ENCODE measurements at places on chromosomes 6 and 20.

DNA sequence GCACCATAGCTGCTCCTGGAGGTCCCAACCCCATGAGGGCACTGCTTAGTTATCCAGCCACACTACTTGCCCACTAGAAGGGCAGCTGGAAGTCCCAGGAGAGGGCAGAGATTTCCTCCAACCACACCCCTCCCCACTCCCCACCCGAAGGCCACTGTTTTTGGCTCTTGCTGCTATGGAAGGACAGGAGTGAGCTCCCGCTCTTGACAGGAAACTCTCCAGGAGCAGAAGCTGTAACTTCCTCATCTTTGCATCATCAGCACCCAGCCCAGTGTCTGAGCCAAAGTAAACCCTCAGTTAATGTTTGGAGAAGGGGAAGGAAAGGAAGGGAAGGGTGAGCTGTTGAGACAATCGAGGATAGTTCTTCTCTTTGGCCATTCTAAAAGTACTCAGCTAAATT is 120.7 kb downstream of the MTFR2 start:
- DNase-seq = no peak

DNA sequence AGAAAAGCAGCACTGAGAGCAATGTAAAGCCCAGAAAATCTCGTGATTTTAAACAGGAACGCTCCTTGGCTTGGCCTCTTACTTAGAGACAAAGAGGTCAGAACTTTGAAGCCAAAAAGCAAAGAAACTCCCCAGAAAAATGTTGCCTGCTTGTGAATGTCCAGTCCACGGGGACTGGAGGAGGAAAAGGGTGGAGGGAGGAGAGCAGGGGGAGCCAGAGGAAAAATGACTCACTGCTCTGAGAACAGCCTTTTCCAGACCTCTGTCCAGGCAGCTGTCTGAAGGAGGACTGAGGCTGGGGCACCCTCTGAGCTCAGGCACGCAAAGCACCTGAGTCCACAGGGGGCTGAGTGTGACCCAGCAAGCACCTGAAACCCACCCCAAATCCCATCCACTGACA is 64.7 kb downstream of the TRAM2 start:
- DNase-seq = no peak

DNA sequence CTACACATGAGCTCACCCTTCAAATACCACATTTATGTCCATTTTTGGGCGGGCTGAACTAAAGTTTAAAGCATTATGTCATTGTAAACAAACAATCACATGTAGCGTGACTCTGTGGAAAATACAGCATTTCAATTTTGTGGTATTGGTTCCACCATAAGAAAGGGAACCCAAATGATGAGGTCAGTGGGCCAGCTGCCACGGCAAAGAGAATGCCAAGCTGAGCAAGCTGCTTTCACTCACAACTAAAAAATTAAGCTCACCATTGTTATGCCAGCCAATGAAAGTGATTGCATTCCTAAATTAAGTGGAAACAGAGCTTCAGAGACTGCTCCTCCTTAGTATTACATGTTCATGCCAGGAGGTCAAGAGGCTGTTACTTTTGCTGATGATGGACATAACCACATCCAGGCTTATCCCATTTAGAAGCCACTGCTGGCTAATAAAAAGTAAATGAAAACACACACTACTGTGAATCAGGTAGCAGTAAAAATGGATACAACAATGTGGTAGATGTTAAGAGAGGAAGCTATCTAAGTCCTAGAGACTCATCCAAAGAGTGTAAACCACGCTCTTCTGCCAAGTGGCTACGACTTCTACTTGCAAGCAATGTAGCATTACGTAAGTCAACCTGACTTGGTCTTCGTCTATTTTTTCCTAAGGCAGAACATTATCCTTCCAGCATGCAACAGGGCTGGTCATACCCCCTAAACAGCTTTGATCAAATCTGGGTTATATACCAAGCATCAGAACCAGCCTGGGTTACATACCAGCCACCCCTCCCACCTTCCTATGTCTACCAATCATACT is 164.8 kb downstream of the BACH2 start:
- no peak for DNase-seq

- DNase-seq = no peak
Measured at GRCh38 chr6:134432036-134432435, 114.1 kb upstream of the SGK1 start.

- DNase-seq = no peak
Measured at GRCh38 chr6:45253453-45253852, 74.7 kb upstream of the RUNX2 start.

GRCh38 chr20:13396826-13397225 is 175.8 kb downstream of the ISM1 start:
- no peak for DNase-seq

- no peak for DNase-seq
Measured at GRCh38 chr6:34176261-34177031, 30.6 kb upstream of the GRM4 start.

DNA sequence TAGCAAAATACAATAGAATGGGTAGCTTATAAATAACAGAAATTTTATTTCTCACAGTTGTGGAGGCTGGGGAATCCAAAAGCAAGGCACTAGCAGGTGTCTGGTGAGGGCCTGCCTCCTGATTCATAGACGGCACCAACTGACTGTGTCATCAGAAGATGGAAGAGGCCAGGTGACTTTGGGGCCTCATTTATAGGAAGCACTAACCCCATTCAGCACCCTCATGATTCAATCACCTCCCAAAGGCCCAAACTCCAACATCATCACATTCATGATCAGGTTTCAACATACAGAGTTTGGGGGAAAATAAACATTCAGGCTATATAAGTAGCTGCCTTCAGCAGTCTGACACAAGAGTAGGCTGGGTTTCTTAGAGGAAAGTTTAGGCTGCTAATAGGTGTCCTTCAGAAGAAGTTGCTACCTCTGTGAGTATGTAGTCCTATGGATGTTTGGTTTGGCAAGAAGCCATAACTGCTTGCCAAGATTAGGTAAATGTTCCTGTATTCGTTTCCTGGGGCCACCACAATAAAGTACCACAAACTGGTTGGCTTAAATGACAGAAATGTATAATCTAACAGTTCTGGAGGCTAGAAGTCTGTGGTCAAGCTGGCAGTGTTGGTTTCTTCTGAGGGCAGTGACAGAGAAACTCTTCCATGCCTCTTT is 48.8 kb downstream of the NT5E start:
- DNase-seq = no peak

DNA sequence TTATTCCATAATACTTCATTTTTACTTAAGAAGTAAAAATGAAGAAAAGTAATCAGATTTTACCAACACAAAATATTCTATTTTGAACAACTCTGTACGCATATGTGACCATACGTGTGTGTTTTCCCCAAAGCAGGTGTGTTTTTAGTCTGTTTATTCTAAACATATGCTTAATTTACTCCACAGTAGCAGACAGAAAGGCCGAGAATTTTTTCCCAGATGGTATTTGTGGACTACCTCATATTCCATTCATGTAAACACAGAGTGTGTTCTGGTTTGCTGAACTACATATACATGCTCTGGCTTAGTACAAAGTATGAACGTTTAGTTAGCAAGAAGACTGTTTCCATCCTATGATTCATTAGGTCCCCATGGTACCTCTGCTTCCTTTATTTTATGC is 233.3 kb upstream of the RUNX2 start:
- DNase-seq = no peak

Measured in DMS 273 treated with DMSO at 0.1 percent for 48 hours (cell line).